Kidney (tissue), 22 donors: ENCODE measurements at places on chromosomes 1 and 21. TPM values are rescaled to one million over a fixed set of nuclear protein-coding genes. Genes with fewer than 3 reads are reported as not detected.

KISS1 gene
- 0.50 TPM for total RNA-seq

MAB21L3 gene
- total RNA-seq, result 2.9 TPM

DCDC2B gene
- not detected for total RNA-seq

DNA sequence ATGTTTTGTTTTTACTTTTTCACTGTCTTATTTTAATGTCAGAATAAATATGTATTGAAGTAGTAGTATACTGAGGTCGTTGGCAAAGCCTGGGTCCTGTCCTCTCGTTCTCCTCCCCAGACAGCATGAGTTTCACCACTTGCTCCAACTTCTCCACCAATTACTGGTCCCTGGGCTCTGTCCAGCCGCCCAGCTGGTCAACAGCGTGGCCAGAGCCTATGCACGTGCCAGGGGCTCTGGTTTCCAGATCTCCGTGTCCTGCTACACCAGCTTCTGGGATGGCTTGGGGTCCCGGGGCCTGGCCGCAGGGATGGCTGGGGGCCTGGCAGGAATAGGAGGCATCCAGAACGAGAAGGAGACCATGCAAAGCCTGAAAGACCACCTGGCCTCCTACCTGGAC, 19.3 kb downstream of the PTPN14 start:
- no peak overlapping the region for H3K27ac ChIP-seq
- no peaks in the 10 kb centered on the region for H3K36me3 ChIP-seq
- no peak for DNase-seq
- H3K4me1 ChIP-seq, result no peaks in the 10 kb centered on the region

- DNase-seq, result peak; percentile 40
- H3K36me3 ChIP-seq, result peaks cover 4% of the 10 kb centered on the region
- no peak overlapping the region for H3K4me3 ChIP-seq
- H3K4me1 ChIP-seq, result peaks cover 8% of the 10 kb centered on the region
- no peaks in the 10 kb centered on the region for H3K27me3 ChIP-seq
- peak overlapping the region; percentile 70 for H3K27ac ChIP-seq
Measured at GRCh38 chr21:42613756-42614155, 39.7 kb upstream of the PDE9A start.

DNA sequence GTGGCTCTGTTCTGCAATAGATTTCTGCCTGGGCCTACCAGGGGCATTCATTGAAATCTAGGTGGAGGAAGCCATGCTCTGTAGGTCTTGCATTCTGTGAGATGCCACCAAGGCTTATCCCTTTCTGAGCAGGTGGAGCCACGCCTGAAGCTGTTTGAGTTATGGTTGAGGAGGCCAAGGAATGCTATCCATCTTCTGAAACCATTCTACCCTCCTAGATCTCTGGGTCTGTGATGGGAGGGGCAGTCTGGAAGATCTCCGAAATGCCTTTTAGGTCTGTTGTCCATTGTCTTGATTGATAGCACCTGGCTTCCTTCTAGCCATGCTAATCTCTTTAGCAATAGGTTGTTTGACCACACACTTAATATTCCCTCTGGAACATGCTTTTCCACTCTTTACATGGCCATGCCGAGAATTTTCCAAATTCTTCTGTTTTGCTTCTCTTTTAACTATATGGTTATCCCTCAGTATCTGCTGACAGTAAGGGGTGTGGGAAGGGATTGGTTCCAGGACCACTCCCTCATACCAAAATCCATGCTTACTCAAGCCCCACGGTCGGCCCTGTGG, 45.2 kb downstream of the AK4 start:
- no peaks in the 10 kb centered on the region for H3K27me3 ChIP-seq
- H3K36me3 ChIP-seq, result peaks cover 16% of the 10 kb centered on the region
- H3K27ac ChIP-seq, result no peak overlapping the region
- H3K4me3 ChIP-seq, result no peak overlapping the region

- peak overlapping the region; percentile 72 for H3K4me3 ChIP-seq
- DNase-seq, result peak; percentile 31
- H3K27me3 ChIP-seq, result no peaks in the 10 kb centered on the region
- H3K36me3 ChIP-seq, result peaks cover 5% of the 10 kb centered on the region
Measured at GRCh38 chr1:61083807-61084440, 1.6 kb downstream of the NFIA start.

GRCh38 chr21:23690316-23690715, 1917.0 kb downstream of the MRPL39 start:
- H3K27me3 ChIP-seq, result no peaks in the 10 kb centered on the region
- H3K4me3 ChIP-seq, result no peak overlapping the region
- no peaks in the 10 kb centered on the region for H3K4me1 ChIP-seq
- no peak for DNase-seq
- H3K36me3 ChIP-seq, result no peaks in the 10 kb centered on the region

DNA sequence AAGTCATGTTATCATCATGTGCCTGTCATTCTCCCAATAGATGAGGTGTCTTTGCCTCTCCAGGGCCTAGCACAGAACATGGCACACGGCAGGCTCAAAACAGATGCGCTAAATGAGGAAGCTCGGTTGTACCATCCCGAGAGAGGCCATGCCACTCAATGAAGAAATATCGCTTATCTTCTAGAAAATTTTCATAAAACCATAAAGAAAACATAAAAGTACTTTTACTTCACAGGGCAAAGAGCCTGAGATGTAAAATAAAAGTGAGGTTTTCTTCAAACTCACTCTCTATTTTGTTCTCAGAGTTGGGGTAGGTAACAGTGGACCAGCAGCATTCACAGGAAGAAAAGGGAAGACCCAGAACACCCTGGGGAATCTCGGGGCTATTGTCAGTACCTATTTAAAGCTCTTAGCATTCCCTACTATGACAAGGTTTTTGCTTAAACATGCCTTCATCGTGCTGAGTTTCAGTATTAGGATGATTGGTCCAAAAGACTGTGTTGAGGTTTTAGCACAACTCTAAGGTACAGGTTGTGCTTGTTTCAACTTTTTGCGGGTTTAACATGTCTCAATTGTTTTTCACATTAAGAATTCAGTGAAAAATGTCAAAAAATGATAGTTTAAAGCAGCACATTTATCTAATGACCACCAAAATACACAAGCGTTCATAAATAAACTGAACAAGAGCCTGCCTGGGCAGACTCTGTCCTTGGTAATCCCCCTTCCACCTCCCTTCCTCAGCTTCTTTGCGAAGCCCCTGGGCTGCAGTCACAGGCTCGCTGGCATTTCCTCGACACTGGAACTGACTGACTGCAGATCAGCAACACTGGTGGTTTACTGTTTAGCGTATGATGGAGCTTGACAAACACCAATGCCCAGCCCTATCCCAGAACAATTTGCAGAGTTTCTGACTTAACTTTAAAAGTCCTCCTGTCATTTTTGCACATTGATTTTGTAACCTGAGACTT, 55.6 kb downstream of the COQ8A start:
- H3K4me1 ChIP-seq, result no peaks in the 10 kb centered on the region
- no peak overlapping the region for H3K27ac ChIP-seq
- no peak for DNase-seq
- H3K4me3 ChIP-seq, result no peak overlapping the region
- H3K36me3 ChIP-seq, result peaks cover 5% of the 10 kb centered on the region
- H3K27me3 ChIP-seq, result no peaks in the 10 kb centered on the region

DNA sequence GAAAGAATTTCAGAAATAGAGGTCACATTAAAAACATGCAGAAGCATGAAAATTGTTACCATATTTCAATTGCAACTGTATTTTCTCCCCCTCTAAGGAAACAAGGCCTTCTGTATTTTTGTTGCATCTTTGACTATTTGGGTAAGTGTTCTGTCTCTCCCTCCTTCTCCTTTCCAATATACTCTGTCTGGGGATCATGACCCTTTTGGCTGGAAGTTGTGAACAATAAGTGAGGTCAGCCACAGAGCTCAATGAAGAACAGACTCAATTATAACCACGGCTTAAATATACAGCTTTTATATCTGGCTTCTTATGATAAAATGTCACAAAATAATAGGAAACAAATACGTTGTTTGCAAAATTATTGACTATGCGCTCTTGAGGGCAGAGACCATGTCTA, 47.1 kb downstream of the SPAG17 start:
- DNase-seq, result no peak
- no peaks in the 10 kb centered on the region for H3K4me1 ChIP-seq
- H3K36me3 ChIP-seq, result no peaks in the 10 kb centered on the region
- H3K27ac ChIP-seq, result no peak overlapping the region
